ENCODE measurements at places on chromosomes 5 and 9.

DNA sequence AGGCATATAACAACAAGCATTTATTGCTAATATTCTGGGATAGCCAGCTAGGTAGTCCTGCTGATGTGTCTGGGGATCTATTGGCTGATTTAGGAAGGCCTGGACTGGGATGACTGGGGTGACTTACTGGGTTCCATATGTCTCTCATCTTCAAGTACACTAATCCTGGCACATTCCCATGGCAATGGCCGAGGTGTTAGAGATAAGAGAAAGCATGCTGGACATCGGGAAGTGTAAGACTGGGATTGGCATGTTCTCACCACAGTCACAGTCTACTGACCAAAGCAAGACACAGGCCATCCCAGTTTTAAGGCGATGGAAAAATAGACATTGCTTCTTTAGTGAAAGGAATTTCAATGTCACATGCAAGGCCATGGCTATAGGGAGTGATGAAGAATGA, 29.7 kb downstream of the F2R start:
- DNase-seq = no peak

DNA sequence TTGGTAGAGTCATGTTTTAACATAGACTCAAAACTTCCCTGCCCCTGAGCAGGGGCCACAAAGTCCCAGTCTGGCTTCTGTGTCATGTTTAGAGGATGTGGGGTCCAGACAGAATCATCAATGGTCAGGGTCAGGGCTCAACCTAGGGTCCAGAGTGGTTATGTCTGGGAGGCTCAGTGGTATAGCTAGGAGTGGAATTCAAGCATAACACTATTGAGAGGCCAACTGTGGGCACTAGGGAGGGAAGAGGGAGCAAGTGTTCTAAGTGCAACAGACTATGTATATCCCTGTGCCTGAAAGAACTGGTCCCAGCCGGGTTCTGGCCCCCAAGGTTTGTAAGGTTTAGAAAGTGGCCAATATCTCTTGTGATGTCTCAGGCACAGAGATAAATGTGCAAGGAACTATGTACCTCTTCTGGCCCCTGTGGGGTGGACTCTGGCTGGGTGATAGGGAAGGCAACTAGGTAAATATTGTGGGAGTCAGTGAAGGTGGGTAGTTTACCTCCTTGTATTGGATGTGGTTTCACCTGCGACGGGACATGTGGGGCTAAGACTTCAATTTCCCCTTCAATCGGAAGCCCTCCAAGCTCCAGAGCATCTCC, 14.0 kb downstream of the MYORG start:
- no peak for DNase-seq

GRCh38 chr5:132962429-132963021, 909 bp downstream of the AFF4 start:
- peak; percentile 15 for DNase-seq

GRCh38 chr5:63170486-63170885, 591.9 kb downstream of the LRRC70 start:
- no peak for DNase-seq

DNA sequence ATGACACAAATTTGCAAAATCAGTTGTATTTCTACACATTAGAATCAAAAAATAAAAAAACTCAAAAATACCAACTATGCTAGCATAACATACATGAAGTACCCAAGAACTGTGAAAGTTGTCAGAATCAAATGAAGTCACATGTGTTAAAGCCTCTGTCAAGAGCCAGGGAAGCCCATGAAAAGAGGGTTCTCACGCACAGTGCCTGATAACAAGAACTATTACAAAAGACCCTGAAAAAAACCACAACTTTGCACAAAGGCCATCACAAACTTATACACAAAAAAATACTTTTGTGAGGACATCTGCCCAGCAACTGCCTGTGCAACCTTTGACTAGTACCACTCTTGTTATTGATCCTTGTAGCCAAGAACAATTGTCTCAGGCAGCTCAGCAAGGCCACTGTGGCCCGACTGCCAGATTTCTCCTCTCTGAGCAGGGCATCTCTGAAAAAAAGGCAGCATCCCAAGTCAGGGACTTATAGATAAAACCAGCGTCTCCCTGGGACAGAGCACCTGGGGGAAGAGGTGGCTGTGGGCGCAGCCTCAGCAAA, 28.9 kb upstream of the HNRNPA0 start:
- no peak for DNase-seq

- no peak for DNase-seq
Measured at GRCh38 chr9:135607401-135608293, 31.7 kb downstream of the GLT6D1 start.

DNA sequence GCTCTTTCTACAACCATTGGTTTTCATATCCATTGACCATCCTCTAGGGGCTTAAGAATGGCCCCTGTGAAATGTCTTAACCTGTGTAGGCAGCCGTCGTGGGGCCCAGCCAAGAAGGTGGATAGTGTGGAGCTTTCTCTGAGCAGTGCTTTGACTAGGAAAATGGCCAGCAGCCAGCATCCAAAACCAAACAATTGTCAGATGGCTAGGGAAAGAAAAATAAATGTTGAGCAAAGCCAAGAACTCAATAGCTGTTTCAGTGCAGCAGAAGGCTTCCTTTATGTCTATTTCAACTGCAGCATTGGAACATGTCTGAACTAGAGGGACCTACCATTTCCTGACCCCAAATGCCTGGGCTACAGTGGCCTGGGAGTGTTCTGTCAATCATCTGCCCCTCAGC, 374.9 kb downstream of the TLE4 start:
- DNase-seq = no peak
